ENCODE measurements at places on chromosomes 6 and 20. TPM values are rescaled to one million over a fixed set of nuclear protein-coding genes. Genes with fewer than 3 reads are reported as not detected.

PROKR2 gene
- 44.8 TPM for total RNA-seq

RAB22A gene
- total RNA-seq: 31.3 TPM

SNAP25 gene
- total RNA-seq: 100 TPM

KCNS1 gene
- 1.6 TPM for total RNA-seq

TOX2 gene
- 0.63 TPM for total RNA-seq

OR2B6 gene
- not detected for total RNA-seq

RGS17 gene
- total RNA-seq: 82.6 TPM

RBM24 gene
- 28.8 TPM for total RNA-seq

MCM9 gene
- total RNA-seq: 11.6 TPM

SULF2 gene
- total RNA-seq: 21.3 TPM

PLA2G7 gene
- total RNA-seq: 1.9 TPM

MACROD2 gene
- total RNA-seq: 126 TPM

HLA-DRB1 gene
- 1.6 TPM for total RNA-seq

CFAP206 gene
- 3.1 TPM for total RNA-seq

ANKRD66 gene
- 0.31 TPM for total RNA-seq

LKAAEAR1 gene
- total RNA-seq: 0.63 TPM

BRPF3 gene
- total RNA-seq: 48.8 TPM

EPHA7 gene
- 82.6 TPM for total RNA-seq

KIZ gene
- 20.0 TPM for total RNA-seq
